ENCODE measurements at places on chromosomes 7 and 10. TPM values are rescaled to one million over a fixed set of nuclear protein-coding genes. Genes with fewer than 3 reads are reported as not detected.

Gene RHOBTB1
- 0.07 TPM for total RNA-seq

- DNase-seq = no peak
Observed at GRCh38 chr10:125002423-125003145, 60.7 kb downstream of the ZRANB1 start.

Gene PLAU
- 0.96 TPM for total RNA-seq

- DNase-seq = no peak
Observed at GRCh38 chr10:98268694-98269431, 869 bp upstream of the LOXL4 start.

DNA sequence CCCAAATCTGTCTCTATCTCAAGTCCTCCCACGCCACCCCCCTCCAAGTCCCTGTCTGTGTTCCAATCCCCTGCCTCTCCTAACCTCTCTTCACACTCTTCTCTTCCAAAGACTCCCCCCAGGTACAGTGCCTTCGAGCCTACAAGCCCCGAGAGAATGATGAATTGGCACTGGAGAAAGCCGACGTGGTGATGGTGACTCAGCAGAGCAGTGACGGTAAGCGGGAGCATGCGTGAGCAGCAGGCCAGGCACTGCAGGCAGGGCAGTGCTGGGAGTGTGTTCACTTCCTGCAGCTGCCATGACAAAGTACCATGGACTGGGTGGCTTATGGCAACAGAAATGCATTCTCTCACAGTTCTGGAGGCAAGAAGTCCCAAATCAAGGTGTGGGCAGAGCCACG, 23.4 kb downstream of the ARHGEF5 start:
- peak; percentile 2 for DNase-seq

DNA sequence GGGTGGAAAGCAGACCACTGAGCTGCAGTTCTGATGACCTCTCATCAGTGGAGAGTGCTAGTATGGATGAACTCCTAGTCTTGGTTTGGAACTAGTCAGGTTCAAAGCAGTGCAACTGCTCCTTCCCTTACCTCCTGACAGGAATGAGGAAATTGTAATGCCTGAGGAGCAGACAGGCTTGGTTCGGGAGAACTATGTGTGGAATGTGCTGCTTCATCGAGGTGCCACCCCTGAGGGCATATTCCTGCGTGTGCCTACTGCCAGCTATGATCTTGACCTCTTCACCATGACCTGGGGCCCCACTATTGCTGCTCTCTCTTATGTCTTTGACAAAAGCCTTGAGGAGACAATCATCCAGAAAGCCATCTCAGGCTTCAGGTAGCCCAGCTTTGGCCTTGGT, 27.4 kb upstream of the NFKB2 start:
- DNase-seq = no peak

Gene NKX1-2
- not detected for total RNA-seq

DNA sequence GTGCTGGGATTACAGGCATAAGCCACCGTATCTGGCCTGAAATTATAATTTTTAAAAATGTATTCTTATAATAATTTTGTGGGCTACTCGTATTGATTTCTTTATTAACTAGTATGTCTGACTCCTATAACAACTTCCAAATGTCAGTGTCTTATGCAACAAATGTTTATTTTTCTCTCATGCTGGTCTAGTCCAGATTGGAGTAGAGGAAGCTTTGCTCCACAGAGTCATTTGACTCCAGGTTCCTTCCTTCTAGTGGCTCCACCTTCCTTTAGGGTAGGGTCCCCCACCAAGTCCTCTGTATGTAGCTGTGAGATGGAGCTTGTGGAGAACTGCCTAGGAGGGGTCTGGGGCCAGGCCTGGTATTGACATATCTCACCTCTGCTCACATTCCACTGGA, 8.7 kb downstream of the CEP55 start:
- no peak for DNase-seq

- no peak for DNase-seq
Observed at GRCh38 chr7:133769668-133770067, 357.5 kb upstream of the LRGUK start.

Gene ERVW-1
- not detected for total RNA-seq

DNA sequence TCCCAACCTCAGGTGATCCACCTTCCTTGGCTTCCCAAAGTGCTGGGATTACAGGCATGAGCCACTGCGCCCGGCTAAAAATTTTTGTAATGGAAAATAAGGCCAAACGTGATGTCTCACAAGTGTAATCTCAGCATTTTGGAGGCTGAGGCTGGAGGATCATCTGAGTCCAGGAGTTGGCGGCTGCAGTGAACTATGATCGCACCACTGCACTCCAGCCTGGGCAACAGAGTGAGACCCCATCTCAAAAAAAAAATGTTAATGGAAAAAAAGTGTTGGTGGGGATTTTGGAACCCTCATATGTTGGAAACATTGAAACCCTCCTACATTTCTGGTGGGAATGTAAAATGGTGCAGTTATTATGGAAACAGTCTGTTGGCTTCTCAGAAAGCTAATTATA, 2.7 kb upstream of the SRPK2 start:
- no peak for DNase-seq

GRCh38 chr7:140745266-140746058, 49.0 kb downstream of the NDUFB2 start:
- no peak for DNase-seq

GRCh38 chr7:43337191-43337590, 224.7 kb downstream of the HECW1 start:
- DNase-seq = no peak

Gene PGAM2
- total RNA-seq = 0.32 TPM

DNA sequence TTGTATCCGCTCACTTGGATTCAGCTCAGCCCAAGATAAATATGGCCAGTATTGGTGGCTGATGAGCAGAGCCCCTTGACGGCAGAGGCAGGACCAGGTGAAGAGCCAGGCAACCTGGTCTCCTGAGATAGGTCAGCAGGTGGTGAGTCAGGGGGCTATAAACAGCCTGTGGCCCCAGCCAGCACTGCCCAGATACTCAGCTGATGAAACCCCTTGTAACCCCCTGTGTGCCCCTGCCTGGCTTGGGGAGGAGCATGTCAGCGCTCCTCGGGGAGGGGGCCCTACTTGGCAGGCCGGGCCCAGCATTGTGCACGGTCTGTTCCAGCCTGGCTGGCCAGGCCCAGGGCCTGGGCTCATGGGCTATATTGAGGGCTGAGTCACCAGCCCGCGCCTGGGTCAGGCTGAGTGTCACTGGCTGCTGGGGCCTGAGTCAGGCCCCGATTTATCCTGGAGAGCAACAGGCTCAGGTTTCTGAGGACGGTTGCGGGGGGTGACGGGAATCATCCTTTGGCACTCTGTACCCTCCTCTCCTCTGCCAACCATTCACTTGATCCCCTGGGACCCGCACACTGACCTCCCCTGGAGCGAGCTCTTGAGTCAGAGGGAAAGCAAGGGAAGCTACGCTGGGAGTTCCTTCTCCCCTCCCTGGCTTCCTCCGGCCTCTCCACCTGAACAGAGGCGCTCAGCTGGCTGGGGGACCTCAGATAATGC, 2.8 kb upstream of the FLNC start:
- no peak for DNase-seq

Gene SPDYE11
- total RNA-seq = not detected

- no peak for DNase-seq
Observed at GRCh38 chr7:65978891-65979582, 3.0 kb downstream of the GUSB start.

Gene AKR1D1
- total RNA-seq = not detected

GRCh38 chr7:27395626-27396025, 153.0 kb downstream of the EVX1 start:
- no peak for DNase-seq

Gene SPDYE1
- not detected for total RNA-seq

DNA sequence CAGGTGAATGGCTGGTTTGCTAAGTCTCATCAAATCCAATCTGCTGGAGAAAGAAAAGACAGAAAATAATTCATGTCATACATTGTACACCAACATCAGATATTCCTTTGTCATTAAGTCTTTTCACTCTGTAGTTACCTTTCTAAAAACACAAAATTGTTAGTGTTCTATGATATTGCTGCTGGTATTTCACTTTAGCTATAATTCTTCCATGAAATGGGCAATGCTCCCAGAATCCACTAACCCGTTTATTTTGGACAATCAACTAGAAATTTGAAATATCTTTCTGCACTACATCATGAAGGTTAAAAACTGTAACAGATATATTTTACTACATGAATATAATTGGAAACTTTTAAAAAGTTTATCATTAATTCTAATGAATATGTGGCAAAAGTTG, 181.3 kb downstream of the C7orf25 start:
- no peak for DNase-seq

DNA sequence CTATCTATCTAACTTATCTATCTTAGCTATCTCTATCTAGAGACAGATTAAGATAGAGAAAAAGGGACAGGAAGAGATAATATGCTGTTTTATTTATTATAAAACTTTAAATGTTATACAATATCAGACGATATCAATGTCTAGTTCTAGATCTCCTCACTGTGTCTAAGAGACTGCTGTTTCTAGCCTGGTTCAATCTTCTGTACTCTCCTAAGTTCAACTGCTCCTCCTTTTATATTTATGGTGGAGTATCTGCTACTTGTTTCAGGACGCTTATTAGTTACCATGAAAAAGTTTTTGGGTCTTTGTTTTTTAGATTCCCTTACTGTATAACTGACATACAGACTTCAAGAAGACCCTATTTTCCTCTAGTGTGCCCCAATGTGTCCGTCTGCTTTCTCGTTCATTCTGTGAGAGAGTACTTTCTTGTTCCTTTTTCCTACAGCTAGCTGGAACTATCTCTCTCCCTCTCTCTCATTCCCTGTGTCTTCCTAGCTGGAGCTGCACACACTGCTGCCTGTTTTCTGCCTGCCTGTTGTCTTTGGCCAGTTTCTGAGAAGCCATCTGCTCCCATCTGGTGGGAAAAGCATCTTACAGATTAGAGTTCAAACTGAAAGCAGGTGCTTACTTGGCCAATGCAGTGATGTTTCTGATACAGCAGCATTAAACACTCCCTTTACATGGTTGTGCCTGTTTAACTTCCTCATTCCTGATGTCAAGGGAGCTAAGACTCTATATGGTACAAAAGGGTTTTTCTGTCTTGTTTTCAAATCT, 49.4 kb upstream of the ARL4A start:
- no peak for DNase-seq

Gene FIGNL1
- total RNA-seq = 34.8 TPM

Gene GUSB
- 66.2 TPM for total RNA-seq

Gene SORBS1
- total RNA-seq = 0.56 TPM

DNA sequence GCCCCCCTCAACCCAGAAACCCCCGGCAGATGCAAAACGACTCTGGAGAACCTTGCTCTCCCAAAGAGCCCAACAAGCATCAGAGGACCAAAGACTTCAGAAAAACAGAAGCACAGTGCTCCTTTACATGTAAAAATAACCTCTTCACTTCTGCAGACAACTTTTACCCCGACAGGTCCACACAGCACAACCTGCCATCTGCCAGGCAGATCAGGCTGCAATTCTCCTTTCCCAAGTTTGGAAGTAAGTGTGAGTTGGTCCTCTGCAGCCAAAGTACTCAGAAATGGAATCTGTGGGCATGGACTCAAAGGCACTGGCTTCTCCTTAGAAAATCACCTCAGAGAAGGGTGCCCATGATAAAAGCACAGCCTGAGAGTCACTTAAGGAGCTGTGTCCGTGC, 26.0 kb downstream of the DOCK4 start:
- no peak for DNase-seq

- no peak for DNase-seq
Observed at GRCh38 chr7:29115130-29115687, 31.1 kb downstream of the CPVL start.

Gene PDE6C
- total RNA-seq = not detected

Gene HTR5A
- total RNA-seq = not detected

GRCh38 chr7:107035446-107035845, 9.1 kb upstream of the PRKAR2B start:
- DNase-seq = no peak

DNA sequence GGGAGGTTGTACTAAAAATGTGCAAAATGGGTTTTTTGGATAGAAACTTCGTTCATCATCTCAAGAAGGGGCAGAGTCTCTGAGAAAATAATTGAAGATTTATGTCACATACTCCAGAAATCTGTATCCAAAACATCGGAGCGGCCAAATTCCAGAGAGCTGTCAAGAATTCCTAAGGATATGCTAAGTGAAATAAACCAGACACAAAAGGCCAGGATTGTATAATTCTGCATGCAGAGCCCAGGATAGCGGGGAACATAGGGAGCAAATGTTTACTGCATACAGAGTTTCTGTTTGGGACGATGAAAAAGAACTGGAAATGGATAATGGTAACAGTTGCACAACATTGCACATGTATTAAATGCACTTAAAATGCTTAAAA, 224.2 kb upstream of the AUTS2 start:
- no peak for DNase-seq

Gene PNLIPRP1
- total RNA-seq = not detected

- DNase-seq = no peak
Observed at GRCh38 chr10:99849536-99849935, 67.1 kb downstream of the ABCC2 start.

DNA sequence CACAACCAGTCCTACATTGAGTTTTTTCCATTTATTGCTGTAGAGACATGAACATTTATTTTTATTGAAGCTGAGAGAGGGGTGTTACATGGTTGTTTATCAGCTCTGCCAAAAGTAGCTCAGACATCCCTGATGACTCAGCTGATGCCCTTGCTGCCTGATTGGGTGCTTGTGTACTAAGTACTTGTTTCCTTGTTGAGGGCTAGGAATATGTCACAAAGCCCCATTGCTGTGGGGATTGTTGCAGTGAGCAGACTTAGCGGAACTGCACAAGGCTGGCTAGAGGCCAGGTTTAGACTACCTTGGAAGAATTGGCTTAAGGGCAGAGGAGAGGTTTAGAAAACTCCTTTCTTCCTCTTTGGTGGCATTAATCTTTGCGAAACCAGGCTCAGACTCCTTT, 110.6 kb downstream of the AUTS2 start:
- no peak for DNase-seq

GRCh38 chr10:78991187-78991586, 77.6 kb upstream of the ZMIZ1 start:
- DNase-seq = no peak

DNA sequence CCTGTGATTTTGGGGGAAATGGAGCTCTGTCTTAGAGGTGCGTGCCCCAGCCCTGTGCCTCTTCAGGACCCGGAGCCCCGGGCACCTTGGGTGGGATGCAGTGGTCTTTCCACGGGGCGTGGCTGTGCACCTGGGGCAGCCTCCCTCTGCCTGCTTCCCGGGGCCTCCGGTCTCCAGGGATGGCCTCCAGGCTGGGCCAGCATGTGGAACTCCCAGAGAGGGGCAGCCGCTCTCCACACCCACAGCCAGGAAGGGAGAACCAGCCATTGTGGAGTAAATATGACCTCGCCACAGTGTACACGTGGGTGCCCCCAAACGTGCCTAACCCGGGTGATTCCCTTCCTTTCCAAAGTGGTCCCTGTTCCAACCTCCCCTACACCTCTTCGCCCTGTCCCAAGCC, 52.6 kb downstream of the JAKMIP3 start:
- DNase-seq = no peak

GRCh38 chr7:155574556-155575290, 28.4 kb upstream of the CNPY1 start:
- no peak for DNase-seq

- DNase-seq = no peak
Observed at GRCh38 chr7:135326636-135327280, 93.1 kb downstream of the STRA8 start.

Gene MYL7
- not detected for total RNA-seq

GRCh38 chr7:114957444-114957843, 35.5 kb downstream of the MDFIC start:
- DNase-seq = no peak

Measured in activated CD4-positive, alpha-beta T cell treated with anti-CD3 and anti-CD28 coated beads, Interleukin-2, amount 10 ng/mL, durations not matched to agents 7 days and 5 days (primary cell).